ENCODE measurements at places on chromosomes 12 and 14.
A peak's percentile ranks its signal among the peaks of the same experiment; 100 is the strongest.

GRCh38 chr12:116476227-116476822, 82.9 kb upstream of the MAP1LC3B2 start:
- H3K27me3 ChIP-seq: no peaks in the 10 kb centered on the region
- no peak overlapping the region for H3K27ac ChIP-seq
- no peak overlapping the region for H3K4me3 ChIP-seq
- no peaks in the 10 kb centered on the region for H3K4me1 ChIP-seq
- H3K36me3 ChIP-seq: no peaks in the 10 kb centered on the region

DNA sequence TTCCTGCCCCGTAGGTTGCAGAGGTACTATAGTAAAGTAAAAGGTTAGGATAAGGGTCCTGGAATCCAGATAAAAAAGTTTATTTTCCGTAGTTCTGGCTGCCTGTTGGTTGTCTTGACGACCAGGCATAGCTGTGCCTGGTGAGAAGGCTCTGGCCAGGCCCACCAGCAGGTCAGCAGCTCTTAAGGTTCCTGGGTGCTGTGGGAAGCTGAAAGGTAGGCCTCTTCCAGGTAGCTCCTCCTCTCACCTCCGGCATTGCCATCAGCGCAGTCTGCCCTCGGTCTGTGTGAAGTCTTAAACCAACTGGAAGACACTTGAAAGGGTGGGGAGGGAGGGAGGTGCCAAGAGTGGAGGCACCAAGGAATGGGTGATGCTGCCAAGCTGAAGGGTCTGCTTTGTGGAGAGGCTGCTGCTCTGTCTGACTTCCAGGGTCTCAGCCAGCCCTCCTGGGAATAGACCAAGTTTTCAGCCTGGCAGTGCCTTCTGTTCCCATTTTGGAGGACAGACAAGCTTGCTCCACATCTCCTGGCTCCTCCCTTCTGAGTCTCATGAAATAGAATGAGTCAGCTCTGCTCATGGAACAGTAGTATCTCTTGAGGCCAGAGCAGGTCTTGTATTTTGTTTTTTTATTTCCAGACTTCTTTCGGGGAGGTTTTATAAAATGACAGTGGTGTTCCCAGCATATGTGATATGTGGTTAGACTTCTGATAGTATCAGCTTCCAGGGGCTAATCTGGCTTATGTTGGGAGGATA, 5.2 kb upstream of the ACADS start:
- H3K36me3 ChIP-seq: peaks cover 65% of the 10 kb centered on the region
- peaks cover 13% of the 10 kb centered on the region for H3K4me1 ChIP-seq
- no peaks in the 10 kb centered on the region for H3K27me3 ChIP-seq
- no peak overlapping the region for H3K4me3 ChIP-seq
- peak overlapping the region; percentile 54 for H3K27ac ChIP-seq

DNA sequence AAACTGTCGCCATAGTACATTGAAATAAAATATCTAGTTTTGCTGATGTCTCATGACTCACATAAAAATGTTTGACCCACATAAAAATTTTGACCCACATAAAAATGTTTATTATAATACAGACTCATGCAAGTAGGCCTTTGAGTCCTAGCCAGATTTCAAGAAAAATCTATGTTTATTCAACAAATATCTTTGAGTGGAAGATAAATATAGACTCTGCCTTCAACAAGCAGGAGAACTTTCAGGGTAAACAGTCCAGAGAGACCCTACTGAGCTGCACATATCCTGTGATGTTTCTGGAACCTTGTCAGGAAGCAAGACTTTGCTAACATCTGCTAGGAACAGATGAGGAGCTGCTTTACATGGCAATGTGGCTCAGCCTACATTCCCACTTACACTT, 283.1 kb downstream of the MDGA2 start:
- no peaks in the 10 kb centered on the region for H3K4me1 ChIP-seq
- no peak overlapping the region for H3K27ac ChIP-seq
- H3K27me3 ChIP-seq: no peaks in the 10 kb centered on the region
- no peak overlapping the region for H3K4me3 ChIP-seq
- no peak for DNase-seq

- DNase-seq: peak; percentile 85
- H3K4me3 ChIP-seq: peak within 1 kb of the TSS; percentile 31
- H3K27ac ChIP-seq: peak within 1 kb of the TSS; percentile 83
- H3K27me3 ChIP-seq: no peaks in the 10 kb centered on the region
Measured at GRCh38 chr14:37197421-37198272, at the start of gene MIPOL1. Gene MIPOL1 (plus strand): TSS chr14:37197937. CDS start chr14:37247889, 49,952 bp downstream.

DNA sequence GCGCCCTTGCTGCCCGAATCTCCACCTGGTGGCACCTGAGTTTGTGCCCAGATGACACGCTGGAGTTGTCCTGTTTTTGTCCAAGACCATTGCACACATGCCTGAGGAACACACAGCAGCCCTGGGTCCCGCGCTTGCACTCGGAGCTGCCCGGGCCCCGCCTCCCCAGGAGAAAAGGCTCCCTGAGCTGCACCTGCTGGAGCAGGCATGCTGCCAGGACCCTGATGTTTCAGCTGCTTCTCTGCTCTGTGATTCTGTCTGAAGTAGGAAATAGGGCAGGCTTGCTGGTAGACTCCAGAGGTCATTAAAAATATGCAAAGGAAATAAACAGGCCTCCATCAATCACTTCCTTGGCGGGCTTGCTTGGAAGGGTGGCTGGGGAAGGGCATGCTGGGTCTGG, 271.6 kb downstream of the CACNA1C start:
- H3K27ac ChIP-seq: no peak overlapping the region
- peaks cover 24% of the 10 kb centered on the region for H3K4me1 ChIP-seq
- H3K4me3 ChIP-seq: no peak overlapping the region
- no peaks in the 10 kb centered on the region for H3K27me3 ChIP-seq
- no peaks in the 10 kb centered on the region for H3K36me3 ChIP-seq

- peaks cover 11% of the 10 kb centered on the region for H3K36me3 ChIP-seq
- peak overlapping the region; percentile 98 for H3K4me3 ChIP-seq
- H3K27ac ChIP-seq: peak overlapping the region; percentile 98
- peak; percentile 66 for DNase-seq
Measured at GRCh38 chr14:49892301-49892635, 614 bp upstream of the ARF6 start.

- H3K4me3 ChIP-seq: no peak overlapping the region
- DNase-seq: no peak
- no peak overlapping the region for H3K27ac ChIP-seq
- no peaks in the 10 kb centered on the region for H3K4me1 ChIP-seq
Measured at GRCh38 chr12:42979746-42980145, 390.2 kb upstream of the PRICKLE1 start.

DNA sequence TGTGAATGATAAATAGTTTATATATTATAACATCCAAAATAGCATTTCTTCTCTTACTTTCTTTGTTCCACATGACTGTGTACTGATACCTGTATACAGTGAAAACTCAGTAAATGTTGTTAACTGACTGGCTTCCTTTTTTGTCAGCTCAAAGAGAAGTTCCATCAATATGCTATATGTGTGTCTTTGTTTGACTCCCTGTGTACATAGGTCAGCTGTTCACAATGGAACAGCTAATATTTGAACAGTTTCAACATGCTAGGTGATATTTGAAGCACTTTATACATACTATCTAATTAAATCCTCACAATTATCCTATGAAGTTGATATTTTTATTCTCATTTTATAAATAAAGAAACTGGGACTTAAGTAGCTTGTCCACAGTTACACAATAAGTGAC, 15.3 kb upstream of the KICS2 start:
- H3K27me3 ChIP-seq: no peaks in the 10 kb centered on the region
- no peak overlapping the region for H3K4me3 ChIP-seq
- no peak for DNase-seq
- H3K27ac ChIP-seq: no peak overlapping the region

DNA sequence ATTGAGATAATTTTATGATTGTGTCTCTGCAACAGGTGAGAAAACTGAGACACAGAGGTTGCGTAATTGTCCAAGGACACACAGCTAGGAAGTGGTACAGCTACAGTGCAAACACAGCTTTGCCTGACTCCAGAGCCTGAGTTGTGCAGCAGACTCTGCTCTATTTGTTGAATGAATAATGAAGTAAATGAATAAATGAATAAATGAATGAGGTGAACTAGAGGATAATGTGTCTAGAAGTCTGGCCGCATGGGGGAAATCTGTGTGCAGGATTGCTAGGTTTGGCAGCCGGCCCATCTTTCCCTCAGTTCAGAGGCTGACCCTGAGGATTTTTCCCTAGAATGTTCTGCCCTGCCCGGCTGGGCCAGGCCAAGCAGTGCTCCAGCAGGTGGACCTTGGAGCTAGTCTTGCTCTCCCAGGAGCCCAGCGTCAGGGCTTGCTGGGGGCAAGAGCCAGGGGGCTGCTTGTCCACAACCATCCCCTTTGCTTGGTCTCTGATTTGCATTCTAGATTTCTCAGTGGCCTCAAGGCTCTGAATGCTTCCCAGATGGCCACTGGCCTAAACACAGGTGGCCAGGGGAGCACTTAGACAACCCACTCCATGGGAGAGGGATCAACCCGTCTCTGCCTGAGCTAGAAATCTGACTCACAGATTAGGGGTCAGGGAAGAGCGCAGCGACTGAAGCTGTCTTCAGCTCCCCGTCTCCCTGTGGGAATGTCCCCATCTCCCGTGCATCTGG, 225.2 kb downstream of the C12orf75 start:
- H3K4me1 ChIP-seq: no peaks in the 10 kb centered on the region
- no peak for DNase-seq
- H3K4me3 ChIP-seq: no peak overlapping the region
- no peaks in the 10 kb centered on the region for H3K36me3 ChIP-seq
- no peaks in the 10 kb centered on the region for H3K27me3 ChIP-seq

DNA sequence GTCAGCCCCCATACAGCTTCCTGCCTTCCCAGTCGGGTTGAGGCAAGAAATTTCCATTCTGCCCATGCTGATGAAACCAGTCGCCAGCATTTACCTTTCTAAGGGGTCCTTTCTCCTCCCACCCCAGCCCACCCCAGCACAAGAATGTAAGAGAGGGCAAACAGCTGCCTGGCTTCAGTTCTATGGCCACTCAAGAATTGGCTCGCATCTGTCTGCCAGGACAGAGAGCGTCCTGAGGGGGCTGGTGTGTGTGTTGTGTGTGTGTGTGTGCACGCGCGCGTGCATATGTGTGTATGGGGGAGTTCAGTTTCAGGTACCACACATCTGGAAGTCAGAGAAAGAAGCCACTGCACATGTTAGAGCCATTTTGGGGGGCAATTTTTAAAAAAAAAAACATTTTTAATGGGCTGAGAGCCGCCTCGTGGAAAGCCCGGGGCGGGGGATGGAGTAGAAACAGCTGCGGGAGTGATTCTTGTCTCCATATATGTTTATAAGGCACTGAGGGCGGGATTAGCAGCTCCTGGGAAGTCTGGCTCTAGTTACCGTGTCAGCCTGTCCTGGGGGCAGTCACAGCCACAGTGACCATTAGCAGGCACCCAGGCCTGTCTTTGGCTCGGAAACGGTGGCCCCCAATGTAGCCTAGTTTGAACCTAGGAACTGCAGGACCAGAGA, at the start of gene WNT5B:
Gene WNT5B (plus strand): TSS at position 566 of the 672 bp plus-strand sequence. CDS start 2,124 bp downstream, outside the sequence.
- H3K4me1 ChIP-seq: no peaks in the 10 kb centered on the region
- DNase-seq: no peak
- peak within 1 kb of the TSS; percentile 27 for H3K4me3 ChIP-seq
- no peak within 1 kb of the TSS for H3K27ac ChIP-seq

DNA sequence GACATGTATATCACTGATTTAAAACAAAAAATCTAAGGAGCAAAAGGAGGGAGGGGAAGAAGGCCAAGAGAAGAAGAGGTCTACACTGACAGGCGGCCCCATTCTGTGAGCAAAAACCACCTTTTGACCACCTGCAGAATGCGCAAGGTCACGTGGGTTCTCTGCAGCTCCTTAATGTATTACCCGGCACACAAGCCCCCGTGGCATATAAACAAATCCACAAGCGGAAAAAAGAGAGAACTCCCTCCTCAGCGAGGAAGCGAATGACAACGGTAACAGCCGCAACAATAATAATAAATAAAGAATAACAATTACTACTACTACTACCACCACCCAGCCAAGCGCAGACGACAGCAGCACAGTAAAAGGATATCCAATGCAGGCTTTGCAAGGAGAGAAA, 1.3 kb downstream of the KSR2 start:
- no peaks in the 10 kb centered on the region for H3K27me3 ChIP-seq
- H3K36me3 ChIP-seq: no peaks in the 10 kb centered on the region
- H3K27ac ChIP-seq: no peak overlapping the region
- no peaks in the 10 kb centered on the region for H3K4me1 ChIP-seq
- no peak overlapping the region for H3K4me3 ChIP-seq
- DNase-seq: no peak

- no peaks in the 10 kb centered on the region for H3K36me3 ChIP-seq
- no peak overlapping the region for H3K4me3 ChIP-seq
- DNase-seq: no peak
- H3K27me3 ChIP-seq: no peaks in the 10 kb centered on the region
- H3K4me1 ChIP-seq: no peaks in the 10 kb centered on the region
- H3K27ac ChIP-seq: no peak overlapping the region
Measured at GRCh38 chr14:62081012-62081612, 318.9 kb downstream of the SNAPC1 start.

GRCh38 chr14:42504433-42504832, 897.8 kb downstream of the LRFN5 start:
- H3K27me3 ChIP-seq: no peaks in the 10 kb centered on the region
- no peaks in the 10 kb centered on the region for H3K36me3 ChIP-seq
- H3K4me1 ChIP-seq: no peaks in the 10 kb centered on the region
- H3K4me3 ChIP-seq: no peak overlapping the region
- H3K27ac ChIP-seq: no peak overlapping the region
- no peak for DNase-seq

GRCh38 chr12:49543221-49543913, 4.5 kb downstream of the KCNH3 start:
- H3K27me3 ChIP-seq: no peaks in the 10 kb centered on the region
- H3K36me3 ChIP-seq: no peaks in the 10 kb centered on the region
- no peak overlapping the region for H3K4me3 ChIP-seq
- DNase-seq: no peak

DNA sequence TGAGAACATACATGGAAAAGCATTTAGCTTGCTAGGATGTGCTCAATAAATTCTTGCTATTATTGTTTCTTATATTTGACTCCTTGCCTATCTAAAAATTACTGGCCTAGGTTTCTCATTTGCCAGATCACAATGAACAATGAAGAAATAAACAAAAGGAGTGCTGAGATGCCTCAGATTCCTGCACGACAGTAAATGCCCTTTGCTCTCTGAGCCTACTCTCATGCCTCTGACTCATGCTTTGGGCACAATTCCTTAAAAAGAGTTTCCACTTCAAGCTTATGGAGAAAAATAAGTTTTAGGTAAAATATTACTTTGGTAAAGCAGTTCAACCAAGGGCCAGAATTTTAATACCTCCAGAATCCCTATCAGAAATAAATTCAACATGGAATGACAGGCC, 30.9 kb downstream of the GRIN2B start:
- no peak overlapping the region for H3K27ac ChIP-seq
- no peaks in the 10 kb centered on the region for H3K36me3 ChIP-seq
- no peak overlapping the region for H3K4me3 ChIP-seq
- DNase-seq: no peak
- no peaks in the 10 kb centered on the region for H3K4me1 ChIP-seq
- no peaks in the 10 kb centered on the region for H3K27me3 ChIP-seq

DNA sequence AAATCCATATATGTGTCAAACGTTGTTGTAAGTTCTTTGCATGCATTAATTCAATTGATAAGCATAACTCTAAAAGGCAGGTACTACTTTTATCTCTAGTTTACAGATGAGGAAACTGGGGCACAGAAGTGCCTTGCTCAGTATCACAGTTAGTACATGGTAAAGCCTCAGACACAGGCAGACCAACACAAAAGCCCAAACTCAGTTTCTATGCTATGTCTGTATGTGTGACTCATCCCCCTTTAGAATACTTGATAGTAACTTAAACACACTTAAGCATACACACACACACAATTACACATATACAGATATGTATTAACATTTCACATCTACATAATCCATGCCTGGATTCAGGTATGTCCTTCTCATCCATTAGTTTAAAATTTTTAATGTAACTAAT, 88.0 kb downstream of the EPS8 start:
- no peaks in the 10 kb centered on the region for H3K27me3 ChIP-seq
- peak overlapping the region; percentile 42 for H3K27ac ChIP-seq
- H3K4me1 ChIP-seq: peaks cover 10% of the 10 kb centered on the region
- no peaks in the 10 kb centered on the region for H3K36me3 ChIP-seq

Data from thyroid gland (tissue), 4 donors.